ENCODE measurements at places on chromosomes 12 and 14.

DNA sequence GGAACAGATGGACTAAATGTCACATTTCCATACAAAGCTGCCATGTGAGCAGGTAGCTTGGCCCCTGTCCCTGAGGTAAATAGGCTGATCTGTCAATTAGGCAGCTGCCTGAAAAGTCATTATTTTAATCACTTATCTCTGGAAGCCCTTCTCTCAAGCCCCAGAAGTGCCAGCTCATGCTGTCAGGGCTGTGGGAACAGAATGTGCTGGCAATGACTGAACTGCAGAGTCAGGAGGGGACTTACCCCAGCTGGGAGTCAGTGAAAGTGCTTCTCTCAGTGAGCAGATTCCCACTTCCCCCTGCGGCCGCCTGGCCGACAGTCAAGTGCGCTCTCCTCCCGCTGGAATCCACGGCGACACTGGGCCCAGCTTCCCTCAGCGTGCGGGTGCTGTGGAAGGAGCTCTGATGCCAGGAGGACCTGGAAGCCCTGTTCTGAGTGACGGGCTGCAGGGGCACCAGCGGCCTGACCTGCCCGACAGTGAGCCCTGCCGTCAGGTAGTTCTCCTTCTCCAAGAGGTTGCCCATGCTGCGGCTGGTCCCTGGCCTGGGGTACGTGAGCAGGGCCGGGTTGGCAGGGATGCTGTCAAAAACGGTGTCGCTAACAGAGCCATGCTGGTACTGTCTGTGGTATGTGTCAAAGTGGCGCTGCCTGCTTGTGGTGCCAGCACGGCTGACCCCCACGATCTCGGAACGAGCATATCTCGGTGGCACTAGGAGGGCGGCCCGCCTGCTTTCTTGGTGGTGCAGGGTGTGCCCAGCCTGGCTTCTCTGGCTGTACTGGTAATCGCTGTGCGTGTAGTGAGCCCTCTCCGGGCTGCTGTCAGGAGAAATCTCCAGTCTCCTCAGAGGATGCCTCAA, 18.7 kb downstream of the PKP2 start:
- DNase-seq = no peak

- no peak for DNase-seq
Observed at GRCh38 chr12:1848146-1848545, 27.8 kb downstream of the LRTM2 start.

DNA sequence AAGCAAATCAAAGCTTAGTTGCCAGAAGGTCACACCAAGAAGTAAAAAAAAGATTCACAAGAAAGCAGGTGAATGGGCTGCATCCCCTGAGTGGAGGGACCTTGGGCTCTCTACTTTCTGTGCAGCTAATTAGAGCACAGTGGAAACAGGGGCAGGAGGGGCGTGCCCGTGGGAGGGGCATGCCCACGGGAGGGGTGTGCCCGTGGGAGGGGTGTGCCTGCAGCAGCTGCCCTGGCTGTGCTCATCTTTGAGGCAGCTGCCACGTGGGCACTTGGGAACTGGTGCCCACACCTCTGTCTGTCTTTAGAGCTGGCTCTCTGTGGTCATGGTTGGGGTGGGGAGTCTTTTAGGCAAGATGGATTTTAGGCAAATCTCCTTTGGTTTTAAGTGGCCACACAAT, 60.0 kb downstream of the EML1 start:
- DNase-seq = no peak

DNA sequence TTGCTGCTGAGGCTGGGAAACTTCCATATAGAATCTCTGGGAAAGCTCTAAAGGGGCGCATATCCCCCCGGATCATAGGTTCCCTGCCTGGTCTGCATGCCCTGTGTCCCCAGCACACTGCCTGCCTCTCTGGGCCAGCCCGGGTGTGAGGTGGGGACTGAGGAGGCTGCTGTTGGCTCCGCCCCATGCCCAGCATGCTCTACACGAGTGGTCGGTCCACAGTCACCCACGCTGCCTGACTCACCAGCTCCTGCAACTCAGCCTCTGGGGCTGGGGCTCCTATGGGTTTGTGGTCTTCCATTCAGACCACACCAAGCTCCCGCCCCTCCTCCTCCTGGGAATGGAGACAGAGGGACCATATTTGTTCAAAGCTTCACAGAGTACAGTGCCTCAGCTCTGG, 88.5 kb upstream of the ANO2 start:
- DNase-seq = no peak

GRCh38 chr14:94373708-94374107, 14.7 kb downstream of the SERPINA1 start:
- DNase-seq = no peak

DNA sequence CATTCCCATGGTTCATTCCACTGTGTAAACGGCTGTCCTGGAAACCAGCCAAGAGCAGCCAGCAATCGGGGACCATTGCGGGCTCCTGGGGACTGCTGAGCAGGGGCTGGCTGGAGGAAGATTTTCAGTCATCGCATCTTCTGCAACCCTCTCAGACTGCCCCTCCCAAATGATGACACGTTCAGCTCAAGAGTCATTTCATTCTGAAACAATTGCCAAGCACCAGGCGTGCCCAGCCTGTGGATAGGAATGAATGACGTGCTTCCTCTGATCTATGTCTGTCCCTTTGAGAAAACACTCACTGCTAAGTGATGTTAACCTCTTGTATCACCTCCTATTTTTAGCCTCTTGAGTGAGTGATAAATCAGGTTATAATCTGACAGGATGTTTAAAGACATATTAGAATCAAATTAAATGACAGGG, 62.0 kb downstream of the NDUFA12 start:
- DNase-seq = no peak

- no peak for DNase-seq
Observed at GRCh38 chr12:29625359-29625953, 128.0 kb upstream of the OVCH1 start.

DNA sequence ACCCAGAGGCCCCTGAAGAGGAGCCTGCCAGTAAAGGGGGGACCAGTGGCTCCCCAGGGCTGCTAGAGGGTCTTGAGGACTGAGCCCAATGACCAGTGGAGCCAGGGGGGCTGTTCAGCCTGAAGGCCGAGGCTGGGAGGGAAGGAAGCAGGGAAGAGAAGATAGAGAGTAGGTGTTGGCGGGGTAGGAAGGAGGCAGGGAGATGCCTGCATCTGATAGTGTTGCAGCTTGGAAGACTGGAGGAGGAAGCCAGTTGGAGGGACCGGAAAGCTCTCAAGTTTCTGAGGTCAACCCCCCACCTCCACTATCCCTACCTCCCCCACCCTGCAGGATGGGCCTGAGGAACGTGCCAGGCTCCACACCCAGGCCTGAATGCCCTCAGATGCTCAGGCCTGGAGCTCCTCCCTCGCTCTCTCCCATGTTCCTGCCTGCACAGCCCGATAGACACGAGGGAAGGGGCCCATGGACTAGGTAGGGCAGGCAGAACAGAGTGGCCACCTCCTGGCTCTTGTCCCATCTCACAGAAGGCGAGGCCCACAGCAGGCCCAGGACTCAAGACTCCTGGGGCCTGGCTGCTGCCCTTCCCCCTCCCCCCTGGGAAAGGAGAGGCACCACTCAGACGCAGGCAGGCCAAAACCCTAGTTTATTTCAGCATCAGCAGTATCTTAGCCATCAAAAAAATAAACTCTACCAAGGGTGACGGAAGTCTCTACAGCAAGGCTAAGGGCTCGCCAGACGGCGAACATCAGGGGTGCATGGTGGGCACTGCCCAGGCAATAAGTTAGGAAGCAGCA, 3.4 kb downstream of the CKB start:
- DNase-seq = no peak

DNA sequence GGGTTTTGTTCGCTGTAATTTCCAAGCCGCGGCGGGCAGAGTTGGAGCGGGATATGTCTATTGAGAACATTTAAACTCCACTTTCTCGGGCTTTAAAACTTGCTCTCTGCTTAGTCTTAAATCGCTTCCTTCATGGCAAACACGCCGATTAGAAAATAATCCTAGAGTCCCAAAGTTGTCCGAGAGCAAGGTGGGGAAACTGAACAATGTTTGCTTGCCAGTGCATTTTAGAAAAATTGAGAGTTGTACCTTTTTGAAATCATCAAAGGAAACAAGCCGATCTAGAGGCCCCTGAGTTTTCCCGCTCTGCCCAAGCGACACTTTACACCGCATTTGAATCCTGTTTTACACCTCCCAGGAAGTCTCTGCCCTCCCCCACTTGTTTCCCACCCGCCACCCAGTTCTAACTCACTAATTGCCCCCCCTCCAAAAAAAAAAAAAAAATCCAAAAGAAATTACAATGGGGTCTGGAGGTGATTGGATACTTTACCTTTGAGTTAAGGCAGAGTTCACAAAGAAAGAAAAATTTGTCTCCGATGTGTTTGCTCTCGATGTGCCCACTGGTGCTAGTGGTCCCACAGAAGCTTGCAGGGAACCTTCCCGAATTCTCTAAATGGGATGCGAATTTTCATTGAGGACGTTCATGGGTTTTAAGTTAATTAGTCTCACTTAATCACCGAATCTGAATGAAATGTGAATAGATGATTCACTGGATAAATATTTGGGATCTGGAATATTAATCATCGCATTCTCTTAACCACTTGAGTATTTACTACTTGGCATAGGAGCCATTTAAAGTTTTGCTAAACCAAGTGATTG, 2.3 kb downstream of the HMGA2 start:
- no peak for DNase-seq

DNA sequence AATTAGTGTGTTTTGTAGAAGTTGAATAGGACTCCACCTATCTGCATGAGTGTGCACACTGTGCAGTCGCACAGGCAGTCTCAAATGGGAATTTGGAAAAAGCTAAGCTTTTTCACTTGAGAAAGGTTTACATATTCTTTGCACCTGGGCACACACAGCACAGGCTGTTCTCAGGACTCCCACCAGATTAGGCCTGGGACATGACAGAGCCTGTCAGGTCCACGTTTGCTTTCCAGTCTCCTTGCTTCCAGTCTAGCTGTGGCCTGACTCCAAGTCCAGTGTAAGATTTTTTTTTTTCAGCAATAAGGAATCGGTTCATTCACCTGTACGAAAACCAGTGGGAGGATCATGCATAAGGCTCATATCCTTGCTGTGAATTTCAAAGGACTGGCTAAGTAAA, 181.3 kb downstream of the ZFP36L1 start:
- DNase-seq = no peak

GRCh38 chr12:94618995-94619695, 31.2 kb downstream of the TMCC3 start:
- no peak for DNase-seq

DNA sequence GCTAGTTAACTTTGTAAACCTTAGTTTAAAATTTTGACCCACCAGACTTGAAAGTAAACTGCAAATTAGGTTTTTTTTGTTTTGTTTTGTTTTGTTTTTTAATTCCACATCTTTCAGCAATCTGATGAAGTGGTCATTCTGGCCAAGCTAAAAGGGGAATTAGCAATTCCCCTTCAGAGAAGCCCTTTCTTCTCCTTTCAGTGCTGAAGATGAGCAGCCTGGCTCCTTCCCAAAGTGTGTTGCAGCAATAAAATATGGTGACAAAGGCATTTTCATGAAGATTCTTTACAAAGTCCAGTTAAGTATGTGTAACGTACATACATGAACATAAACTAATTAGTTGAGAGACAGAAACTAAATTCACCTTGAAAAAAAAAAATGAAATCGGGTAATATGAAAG, 380.1 kb downstream of the NOVA1 start:
- DNase-seq = no peak

DNA sequence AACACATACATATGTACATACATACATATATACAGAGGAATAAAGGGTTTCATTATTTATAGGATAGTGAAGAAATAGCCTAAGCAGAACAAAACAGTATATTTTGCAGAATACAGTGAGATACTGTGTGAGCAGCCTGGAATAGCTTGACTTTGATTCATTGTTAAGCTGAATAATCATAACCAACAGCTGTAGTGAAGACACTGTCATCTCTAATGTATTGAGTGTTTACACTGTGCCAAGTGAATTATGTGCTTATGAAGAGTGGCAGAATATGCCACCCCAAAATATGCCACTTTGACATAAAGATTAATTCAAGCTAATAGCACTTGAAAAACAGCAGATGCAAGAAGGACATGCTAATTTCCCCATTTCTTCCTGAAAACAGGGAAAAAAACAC, 48.2 kb upstream of the LRFN5 start:
- DNase-seq = no peak

- no peak for DNase-seq
Observed at GRCh38 chr14:101029668-101030290, 126.3 kb upstream of the RTL1 start.

DNA sequence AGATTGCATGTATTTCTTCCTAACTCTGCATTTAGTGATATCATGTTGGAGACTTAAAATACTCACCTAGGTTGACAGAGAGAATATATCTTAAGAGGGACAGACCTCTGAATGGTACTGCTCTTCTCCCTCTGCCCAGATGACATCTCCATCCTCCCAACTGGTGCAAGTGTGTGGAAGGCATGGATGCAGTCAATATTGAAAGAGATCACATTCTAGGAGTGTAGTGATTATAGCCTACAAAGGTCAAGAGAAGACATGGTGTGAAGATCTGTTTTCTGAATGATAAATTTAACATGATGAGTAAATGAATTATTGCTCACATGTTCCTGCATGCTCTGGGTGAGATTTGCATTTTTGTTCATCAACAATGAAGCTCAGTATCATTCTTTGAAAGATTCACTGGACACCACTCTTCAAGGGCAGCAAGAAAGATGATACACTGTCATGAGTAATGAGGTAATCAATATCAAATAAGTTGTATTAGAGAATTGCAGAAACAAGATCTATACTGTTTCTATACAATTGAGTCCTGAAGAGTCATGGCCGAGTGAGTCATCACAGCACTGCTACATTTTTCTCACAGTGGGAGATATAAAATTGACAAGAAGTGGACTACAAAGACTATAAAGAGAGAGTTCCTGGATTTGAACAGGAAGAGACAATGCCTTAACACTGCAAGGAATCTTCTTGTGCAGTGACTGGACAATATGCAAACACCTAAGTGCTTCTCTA, 183.3 kb upstream of the KRR1 start:
- no peak for DNase-seq

DNA sequence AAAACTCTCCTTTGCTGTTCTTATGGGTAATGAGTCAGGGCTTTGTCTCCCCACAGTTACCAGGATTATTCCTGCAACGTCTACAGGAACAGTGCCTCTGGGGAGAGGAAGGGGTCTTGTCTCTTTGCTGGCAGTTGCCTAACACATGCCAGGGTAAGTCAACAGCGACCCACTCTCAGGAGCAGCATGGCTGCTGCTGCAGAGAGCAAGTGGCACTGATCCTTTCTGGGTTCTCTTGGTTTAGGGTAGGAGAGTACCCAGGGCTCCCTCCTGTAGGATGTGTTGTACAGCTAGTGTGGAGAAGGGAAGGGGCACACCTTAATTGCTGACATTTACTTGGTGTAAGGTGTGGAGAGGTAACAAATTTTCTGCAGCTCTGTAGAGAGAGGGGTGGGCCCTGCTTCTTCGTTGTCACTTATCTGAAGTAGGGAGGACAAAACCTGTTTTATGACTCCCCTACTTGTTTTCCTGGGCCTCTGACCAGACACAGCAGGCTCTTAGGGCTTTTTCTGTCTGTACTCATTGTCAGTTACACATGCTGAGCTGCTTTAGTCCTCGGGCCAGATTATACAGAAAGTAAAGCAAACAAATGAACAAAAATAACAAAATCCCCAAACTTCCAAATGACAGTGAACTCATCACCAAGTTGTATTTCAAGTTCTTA, 168.2 kb downstream of the ACSS3 start:
- no peak for DNase-seq

Data from NCI-H1930 (cell line).